ENCODE measurements at places on chromosomes 2 and 18.

GRCh38 chr2:218694405-218695145 lies 16.1 kb upstream of the TTLL4 start:
- no peak for DNase-seq

DNA sequence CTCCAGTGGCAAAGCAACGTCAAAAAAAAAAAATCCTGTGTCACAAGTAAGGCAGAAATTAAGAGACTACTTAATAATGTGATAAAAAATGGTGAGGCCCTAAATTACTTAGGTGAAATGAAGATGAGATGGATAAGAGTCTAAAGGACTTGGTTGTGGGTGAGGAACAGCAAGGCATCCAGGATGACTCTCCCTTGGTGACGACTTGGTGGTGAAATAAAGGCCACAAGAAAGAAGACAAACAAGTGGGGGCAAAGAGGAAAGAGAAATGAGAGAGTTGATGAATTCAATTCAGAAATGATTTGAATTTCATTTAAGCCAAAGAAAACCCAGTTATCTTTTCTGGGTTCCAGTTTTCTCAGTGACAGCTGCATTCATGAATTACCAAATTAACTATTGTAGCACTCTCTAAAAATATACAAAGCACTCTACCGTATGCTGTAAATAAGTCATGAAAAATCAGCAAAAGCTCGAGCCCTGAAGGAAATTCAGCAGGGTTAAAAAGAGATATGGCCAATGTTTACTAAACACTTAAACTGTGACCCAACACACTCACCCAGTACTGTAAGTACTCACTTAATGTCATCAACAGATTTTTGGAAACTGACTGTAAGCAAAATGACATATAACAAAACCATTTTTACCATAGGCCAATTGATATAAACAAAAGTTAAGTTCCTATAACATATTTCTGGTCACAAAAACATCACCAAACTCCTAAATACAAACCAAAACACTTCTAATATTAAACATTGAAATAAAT lies 1.4 kb downstream of the METTL8 start:
- DNase-seq = no peak

DNA sequence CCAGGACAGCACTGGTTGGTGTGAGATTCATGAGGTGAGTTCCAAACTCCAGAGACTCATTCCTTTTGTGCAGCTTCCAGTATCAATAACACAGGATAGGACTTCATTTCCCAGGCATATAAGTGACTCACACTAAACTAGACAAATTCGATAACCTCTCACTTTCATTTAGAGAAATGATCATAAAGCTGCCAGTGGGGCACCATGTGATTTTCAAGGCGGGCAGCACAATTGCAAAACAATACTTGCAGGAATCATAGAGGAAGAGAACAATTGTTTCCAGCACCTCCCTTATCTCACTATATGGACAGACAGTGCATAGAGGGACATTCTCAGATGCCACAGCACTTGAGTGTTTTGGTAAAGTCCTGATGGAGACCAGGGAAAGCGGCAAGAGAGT lies 31.3 kb upstream of the DNAH7 start:
- no peak for DNase-seq

- no peak for DNase-seq
These were observed 12.6 kb downstream of the RTP5 start for GRCh38 chr2:241882091-241882625.

DNA sequence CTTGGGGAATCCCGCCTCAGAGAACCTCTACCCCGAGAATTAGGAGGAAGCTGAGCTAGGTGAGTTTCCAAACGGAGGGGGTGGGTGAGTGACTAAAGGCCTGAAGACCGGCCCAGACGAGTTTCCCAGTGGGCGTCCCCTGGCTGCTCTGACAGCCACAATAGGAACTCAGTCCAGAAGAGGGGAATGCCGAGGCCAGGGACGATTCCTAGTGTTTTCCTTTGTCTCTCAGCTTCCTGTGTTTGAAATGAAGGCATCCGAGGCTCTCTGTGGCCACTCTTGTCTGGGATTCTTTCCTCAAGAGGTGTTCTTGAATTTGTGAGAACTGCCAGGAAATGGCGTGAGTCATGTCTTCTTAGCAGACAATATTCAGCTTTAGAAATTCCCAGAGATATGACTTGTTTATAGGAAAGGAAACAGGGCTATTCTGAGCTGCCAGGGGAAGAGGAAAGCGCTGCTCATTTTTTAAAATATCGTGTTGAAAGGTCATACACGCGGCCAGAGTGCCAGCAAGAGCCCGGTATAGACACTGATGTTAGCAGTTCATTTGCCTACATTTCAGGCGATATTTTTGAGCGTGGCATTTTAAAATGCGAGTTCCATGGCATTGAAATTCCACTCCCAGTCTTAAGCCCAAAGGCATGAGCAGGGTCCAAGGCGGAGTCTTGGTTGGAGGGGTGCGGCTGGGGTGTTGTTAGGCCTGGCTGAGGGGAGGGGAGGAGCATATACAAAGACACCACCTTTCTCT lies 169.1 kb upstream of the KLF7 start:
- DNase-seq = peak; percentile 11
